ENCODE measurements at places on chromosomes 11 and 22. TPM values are rescaled to one million over a fixed set of nuclear protein-coding genes. Genes with fewer than 3 reads are reported as not detected.
A peak's percentile ranks its signal among the peaks of the same experiment; 100 is the strongest.

GRCh38 chr11:7509966-7510365 is 3.8 kb upstream of the PPFIBP2 start:
- no peak for DNase-seq
- H3K27me3 ChIP-seq, result no peaks in the 10 kb centered on the region
- H3K36me3 ChIP-seq, result no peaks in the 10 kb centered on the region
- peaks cover 13% of the 10 kb centered on the region for H3K4me1 ChIP-seq
- no peak overlapping the region for H3K27ac ChIP-seq
- no peak overlapping the region for H3K4me3 ChIP-seq

DNA sequence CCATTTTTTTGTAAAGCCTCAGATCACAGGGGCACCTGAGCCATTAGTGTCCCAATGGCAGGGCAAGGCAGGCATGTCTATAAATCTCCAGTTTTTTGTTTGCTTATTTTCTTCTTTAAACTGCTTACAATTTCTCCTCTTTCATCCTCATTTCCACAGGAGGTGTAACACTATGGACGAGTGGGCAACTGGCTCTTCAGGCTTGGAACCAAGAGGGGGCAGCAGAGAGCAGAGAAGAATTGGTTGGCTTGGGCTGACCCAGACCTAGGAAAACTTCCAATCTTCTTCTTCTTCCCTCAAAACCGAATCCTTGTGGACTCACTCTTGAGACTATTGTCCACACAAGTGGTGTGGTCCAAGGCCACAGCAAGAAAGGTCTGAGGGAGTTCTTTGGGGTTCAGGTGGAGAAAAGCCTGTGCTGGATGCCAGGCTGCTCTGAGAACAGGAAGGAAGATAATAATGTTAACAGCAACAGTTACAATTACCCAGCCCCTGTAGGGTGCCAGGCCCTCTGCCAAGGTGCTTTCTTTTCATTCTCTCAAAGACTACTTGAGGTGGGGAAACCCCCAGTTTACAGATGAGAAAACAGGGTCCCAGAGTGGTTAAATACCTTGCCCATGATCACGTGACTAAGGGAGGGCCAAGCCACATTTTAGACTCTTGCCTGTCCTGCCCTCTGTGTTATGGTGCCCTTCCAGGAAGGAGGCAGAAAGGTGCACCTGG is 70.7 kb upstream of the E2F8 start:
- no peak overlapping the region for H3K4me3 ChIP-seq
- H3K4me1 ChIP-seq, result no peaks in the 10 kb centered on the region
- no peak for DNase-seq
- no peaks in the 10 kb centered on the region for H3K36me3 ChIP-seq
- no peak overlapping the region for H3K27ac ChIP-seq

- H3K27me3 ChIP-seq, result no peaks in the 10 kb centered on the region
- peaks cover 19% of the 10 kb centered on the region for H3K4me1 ChIP-seq
- H3K27ac ChIP-seq, result peak overlapping the region; percentile 24
- peak; percentile 48 for DNase-seq
- no peaks in the 10 kb centered on the region for H3K36me3 ChIP-seq
- H3K4me3 ChIP-seq, result peak overlapping the region; percentile 83
These were observed 2.2 kb upstream of the SIGIRR start for GRCh38 chr11:416757-417621.

The DLAT gene
- 62.2 TPM for total RNA-seq

DNA sequence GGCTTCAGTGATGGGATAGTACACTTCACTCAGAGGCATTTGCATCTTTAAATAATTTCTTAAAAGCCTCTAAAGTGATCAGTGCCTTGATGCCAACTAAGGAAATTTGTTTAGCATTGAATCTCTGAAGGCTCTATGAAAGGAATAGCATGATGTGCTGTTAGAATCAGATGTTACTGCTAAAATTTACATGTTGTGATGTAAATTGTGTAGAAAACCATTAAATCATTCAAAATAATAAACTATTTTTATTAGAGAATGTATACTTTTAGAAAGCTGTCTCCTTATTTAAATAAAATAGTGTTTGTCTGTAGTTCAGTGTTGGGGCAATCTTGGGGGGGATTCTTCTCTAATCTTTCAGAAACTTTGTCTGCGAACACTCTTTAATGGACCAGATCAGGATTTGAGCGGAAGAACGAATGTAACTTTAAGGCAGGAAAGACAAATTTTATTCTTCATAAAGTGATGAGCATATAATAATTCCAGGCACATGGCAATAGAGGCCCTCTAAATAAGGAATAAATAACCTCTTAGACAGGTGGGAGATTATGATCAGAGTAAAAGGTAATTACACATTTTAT is 4.6 kb downstream of the MALAT1 start:
- no peak for DNase-seq
- H3K4me1 ChIP-seq, result peaks cover 36% of the 10 kb centered on the region
- no peaks in the 10 kb centered on the region for H3K27me3 ChIP-seq
- H3K27ac ChIP-seq, result peak overlapping the region; percentile 95
- H3K36me3 ChIP-seq, result peaks cover 67% of the 10 kb centered on the region
- peak overlapping the region; percentile 97 for H3K4me3 ChIP-seq

DNA sequence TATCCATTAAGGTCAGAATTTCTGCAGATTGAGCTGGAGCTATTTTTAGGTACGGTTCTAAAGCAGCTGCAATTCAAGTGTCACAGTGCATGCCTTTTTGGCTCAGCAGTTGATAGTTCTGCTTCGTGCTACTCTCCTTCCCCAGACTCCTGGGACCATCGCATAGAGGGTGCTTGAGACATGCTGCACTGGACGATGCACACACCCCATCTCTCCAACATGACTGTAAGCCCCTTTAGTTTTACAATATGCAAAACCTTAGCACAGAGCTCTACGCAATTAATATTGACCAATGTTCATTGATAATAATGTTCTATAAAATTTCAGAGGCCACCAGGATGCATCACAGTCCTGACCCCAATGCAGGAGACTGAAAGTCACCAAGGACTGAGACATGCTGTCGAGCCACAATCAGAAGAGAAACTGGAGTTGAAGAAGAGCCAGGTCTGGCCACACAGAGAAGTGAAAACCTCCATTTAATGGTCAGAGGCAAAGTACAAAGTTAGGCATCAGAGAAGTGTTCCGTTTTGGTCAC is 120.9 kb upstream of the ZC3H12C start:
- no peaks in the 10 kb centered on the region for H3K36me3 ChIP-seq
- H3K4me1 ChIP-seq, result no peaks in the 10 kb centered on the region
- H3K27me3 ChIP-seq, result no peaks in the 10 kb centered on the region
- H3K27ac ChIP-seq, result no peak overlapping the region
- no peak for DNase-seq

- H3K27me3 ChIP-seq, result peaks cover 27% of the 10 kb centered on the region
- no peak overlapping the region for H3K27ac ChIP-seq
- H3K4me1 ChIP-seq, result peaks cover 29% of the 10 kb centered on the region
- DNase-seq, result no peak
- peak overlapping the region; percentile 71 for H3K4me3 ChIP-seq
These were observed 935 bp upstream of the RTN4RL2 start for GRCh38 chr11:57459164-57460021.

GRCh38 chr11:117677729-117678310 is 119.2 kb downstream of the DSCAML1 start:
- H3K36me3 ChIP-seq, result no peaks in the 10 kb centered on the region
- DNase-seq, result no peak
- H3K27me3 ChIP-seq, result peaks cover 9% of the 10 kb centered on the region
- no peaks in the 10 kb centered on the region for H3K4me1 ChIP-seq
- no peak overlapping the region for H3K4me3 ChIP-seq

DNA sequence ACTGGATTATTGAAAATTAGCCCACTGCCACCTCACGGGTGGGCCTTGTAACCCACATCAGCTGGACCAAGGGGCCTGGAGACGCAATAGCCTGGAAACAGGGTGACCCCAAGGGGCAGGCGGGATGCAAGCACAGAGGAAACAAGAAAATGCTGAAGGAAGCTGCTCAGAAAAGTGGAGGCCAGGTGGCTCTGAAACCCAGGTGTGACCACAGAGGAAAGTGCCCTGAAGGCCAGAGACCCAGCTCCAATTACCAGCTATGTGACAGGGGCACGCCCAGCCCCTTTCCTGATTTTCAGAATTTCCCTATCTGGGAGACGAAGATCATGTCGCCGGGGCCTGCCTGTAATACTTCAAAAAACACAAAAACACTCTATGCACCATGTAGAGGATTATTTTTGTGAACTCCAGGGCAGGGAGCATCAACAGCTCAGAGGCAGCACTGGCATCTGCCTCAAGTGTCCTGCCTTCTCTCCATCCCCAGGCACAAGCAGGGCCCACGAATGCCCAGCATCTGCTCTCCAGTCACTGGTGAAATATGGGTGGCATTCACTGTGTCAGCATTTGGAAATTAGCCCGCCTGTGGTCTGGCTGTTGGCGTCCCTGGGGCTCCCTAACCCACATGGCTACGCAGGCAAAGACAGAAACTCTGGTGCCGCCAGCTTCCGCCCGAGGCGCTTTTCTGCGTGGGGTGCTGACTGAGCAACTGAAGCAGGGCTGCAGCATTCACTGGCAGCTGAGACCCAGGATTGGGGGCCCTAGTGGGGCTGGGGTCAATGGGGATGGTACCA is 6.3 kb downstream of the KCNJ1 start:
- no peak overlapping the region for H3K27ac ChIP-seq
- H3K4me1 ChIP-seq, result no peaks in the 10 kb centered on the region
- DNase-seq, result no peak
- no peaks in the 10 kb centered on the region for H3K27me3 ChIP-seq
- no peak overlapping the region for H3K4me3 ChIP-seq

- no peak overlapping the region for H3K27ac ChIP-seq
- H3K4me1 ChIP-seq, result no peaks in the 10 kb centered on the region
- H3K27me3 ChIP-seq, result no peaks in the 10 kb centered on the region
- H3K36me3 ChIP-seq, result no peaks in the 10 kb centered on the region
These were observed 304.2 kb downstream of the RAB38 start for GRCh38 chr11:87871056-87871455.

GRCh38 chr11:33769542-33769941 is 4.8 kb downstream of the FBXO3 start:
- peaks cover 20% of the 10 kb centered on the region for H3K4me1 ChIP-seq
- no peak overlapping the region for H3K4me3 ChIP-seq
- H3K27ac ChIP-seq, result no peak overlapping the region
- H3K36me3 ChIP-seq, result peaks cover 35% of the 10 kb centered on the region
- no peaks in the 10 kb centered on the region for H3K27me3 ChIP-seq

- no peaks in the 10 kb centered on the region for H3K36me3 ChIP-seq
- no peak for DNase-seq
- H3K4me1 ChIP-seq, result no peaks in the 10 kb centered on the region
- H3K27me3 ChIP-seq, result no peaks in the 10 kb centered on the region
These were observed 143.2 kb downstream of the SBF2 start for GRCh38 chr11:10150800-10151199.

The JRKL gene
- total RNA-seq, result 10.4 TPM

The ST14 gene
- total RNA-seq, result 0.18 TPM

The OR5P2 gene
- not detected for total RNA-seq

The SMTNL1 gene
- total RNA-seq, result not detected

DNA sequence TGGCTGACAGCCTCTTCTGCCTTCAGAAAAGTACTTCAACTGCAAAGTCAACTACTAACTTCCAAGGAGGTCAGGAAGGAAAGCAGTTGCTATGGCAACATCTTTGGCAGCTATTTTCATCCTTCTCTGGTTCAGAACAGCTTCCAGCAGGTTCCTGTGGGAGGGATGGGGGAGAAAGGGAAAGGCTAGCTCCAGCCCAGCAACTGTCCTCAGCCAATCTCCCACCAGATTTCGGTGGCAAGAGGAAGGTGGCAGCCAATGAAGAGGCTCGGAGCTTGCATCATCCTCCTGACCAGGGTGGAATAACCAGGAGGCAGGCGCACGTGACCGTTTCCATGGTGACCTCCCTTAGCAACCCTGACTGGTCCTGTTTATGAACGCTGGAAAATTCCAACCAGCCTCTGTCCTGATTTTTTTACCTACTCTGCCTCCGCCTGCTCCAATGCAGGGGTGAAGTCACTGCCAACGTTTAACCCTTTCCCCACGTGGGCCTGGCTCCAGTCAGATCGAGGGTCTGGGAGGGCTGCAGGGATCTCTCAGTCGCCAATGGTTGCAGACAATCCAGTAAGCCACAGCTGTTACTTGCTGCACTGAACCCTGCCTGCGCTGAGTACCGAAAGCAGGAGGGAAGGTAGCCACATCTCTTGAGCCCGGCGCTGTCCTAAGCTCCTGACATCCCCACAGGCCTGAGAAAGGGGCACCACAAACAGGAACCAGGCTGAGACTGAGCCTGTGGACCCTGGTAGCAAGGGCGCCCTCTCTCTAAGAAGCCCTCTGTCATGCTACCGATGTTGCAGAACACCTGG is 11.2 kb upstream of the MALAT1 start:
- H3K27me3 ChIP-seq, result no peaks in the 10 kb centered on the region
- H3K4me3 ChIP-seq, result no peak overlapping the region
- H3K4me1 ChIP-seq, result no peaks in the 10 kb centered on the region
- H3K27ac ChIP-seq, result no peak overlapping the region
- no peaks in the 10 kb centered on the region for H3K36me3 ChIP-seq

DNA sequence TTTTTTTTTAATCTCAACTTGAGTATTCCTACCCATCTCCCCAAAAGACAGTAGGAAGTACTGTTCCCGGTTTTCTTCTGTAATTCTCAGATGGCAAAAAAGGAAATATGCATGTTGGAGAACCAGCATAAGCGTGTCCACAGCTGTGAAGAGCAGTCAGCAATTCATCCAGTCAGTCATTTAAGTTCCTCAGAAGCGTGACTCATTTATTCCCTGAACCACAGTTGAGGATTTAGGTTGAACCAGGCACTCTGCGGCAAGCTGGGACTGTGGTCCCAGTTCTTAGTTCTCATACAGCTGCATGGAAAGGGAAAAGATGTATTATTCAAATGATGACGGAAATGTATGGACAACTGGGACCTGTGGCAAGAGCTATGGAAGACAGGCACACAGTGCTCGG is 61.0 kb upstream of the MYO18B start:
- no peak overlapping the region for H3K27ac ChIP-seq
- H3K27me3 ChIP-seq, result no peaks in the 10 kb centered on the region
- no peak for DNase-seq
- H3K4me1 ChIP-seq, result no peaks in the 10 kb centered on the region

- no peak overlapping the region for H3K4me3 ChIP-seq
- H3K4me1 ChIP-seq, result no peaks in the 10 kb centered on the region
- H3K36me3 ChIP-seq, result peaks cover 67% of the 10 kb centered on the region
- DNase-seq, result no peak
- H3K27ac ChIP-seq, result no peak overlapping the region
These were observed 19.7 kb downstream of the CTR9 start for GRCh38 chr11:10770626-10771254.

- no peak overlapping the region for H3K27ac ChIP-seq
- no peaks in the 10 kb centered on the region for H3K4me1 ChIP-seq
- peaks cover 3% of the 10 kb centered on the region for H3K27me3 ChIP-seq
- no peak for DNase-seq
These were observed 260.8 kb downstream of the MIAT start for GRCh38 chr22:26918226-26918625.

DNA sequence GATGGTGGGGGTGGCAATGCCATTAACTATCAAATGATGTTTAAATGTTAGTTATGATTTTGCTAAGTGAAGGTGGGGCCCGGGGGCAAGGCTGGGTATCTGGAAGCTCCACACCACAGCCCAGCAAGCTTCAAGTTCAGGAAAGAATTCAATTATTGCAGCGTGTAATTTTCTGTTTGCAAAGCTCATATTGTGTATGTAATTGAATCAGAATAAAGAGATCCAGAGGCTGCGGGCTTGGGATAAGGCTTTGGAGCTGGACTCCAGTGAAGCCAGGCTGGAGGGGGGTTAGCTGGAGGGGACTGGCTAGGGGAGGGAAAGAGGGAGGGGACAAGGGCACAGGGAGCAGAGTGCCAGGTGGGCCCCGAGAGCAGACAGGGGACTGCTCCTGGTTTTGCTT is 557.1 kb upstream of the CADM1 start:
- no peak overlapping the region for H3K27ac ChIP-seq
- DNase-seq, result no peak
- H3K36me3 ChIP-seq, result no peaks in the 10 kb centered on the region

All from CD8-positive, alpha-beta memory T cell (primary cell).